ENCODE measurements at places on chromosomes 4 and X.

DNA sequence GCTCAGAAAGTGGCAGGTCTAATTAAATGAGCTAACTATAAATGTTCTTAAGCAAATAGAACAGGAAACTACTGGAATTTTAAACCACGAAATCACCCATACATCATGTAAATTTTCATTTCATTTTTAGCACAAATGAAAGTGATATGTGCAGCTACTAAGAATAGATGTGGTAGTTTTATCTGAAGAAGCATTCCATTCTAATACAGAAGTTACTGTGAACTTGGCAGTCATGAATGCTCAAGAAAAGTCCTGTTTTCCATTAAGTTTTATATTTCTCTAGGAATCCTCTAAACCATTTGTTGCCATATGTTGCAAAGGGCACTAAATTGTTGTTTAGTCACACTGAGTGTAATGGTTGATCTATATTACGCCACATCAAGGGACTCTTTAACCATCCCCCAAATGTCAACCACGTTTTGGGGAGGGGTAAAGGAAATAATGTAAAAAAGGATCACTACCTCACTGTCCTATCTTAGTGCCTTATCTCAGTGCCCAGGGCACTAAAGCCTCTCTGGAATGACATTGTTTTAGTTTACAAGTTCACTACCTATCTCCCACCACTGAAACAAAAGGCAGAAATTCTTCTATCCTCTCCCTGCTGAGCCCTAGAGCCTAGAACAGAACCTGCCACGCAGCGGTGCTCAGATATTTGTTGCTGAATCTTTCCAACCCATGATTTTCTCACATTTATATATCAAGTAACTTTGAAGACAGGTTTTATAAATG is 118.0 kb downstream of the SHISA3 start:
- DNase-seq = no peak

- DNase-seq = no peak
Measured at GRCh38 chrX:72105436-72105835, 26.3 kb downstream of the RTL5 start.

GRCh38 chr4:186581421-186581820 is 26.1 kb upstream of the MTNR1A start:
- DNase-seq = no peak

DNA sequence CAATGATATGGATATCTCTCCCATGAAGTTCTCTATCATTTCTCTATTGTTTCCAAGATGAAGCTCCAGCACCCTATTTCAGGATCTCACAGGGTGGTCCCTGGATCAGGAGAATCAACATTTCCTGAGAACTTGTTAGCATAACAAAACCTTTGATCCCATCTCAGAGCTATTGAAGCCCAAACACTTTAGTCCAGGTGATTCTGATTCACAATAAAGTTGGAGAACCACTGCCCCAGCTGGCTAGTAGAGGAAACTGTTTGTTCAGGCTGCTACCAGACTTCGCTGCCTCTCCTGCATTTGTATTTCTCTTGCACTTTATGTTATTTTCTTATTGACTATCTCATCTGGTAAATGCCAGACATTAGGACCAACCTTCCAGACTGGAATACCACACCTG is 65.4 kb downstream of the CEP44 start:
- DNase-seq = no peak

DNA sequence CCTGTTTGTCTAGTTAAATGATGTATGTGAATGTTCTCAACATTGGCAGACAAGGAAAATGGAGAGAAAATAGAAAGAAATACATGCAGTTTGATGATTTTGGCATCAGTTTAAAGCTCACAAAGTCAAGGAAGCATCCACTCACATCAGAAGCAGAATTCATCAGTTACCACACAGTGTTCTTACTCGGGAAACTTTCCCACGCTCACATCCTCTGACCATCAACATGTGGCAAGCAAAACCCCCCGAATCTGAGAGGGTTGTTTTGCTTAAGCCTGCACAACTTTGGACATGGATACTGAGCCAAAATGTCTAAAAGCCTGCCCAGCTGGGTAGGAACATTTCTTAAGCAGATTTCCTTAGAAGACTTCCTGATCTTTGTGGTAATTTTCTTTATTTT is 407.6 kb downstream of the ANKRD50 start:
- DNase-seq = no peak

DNA sequence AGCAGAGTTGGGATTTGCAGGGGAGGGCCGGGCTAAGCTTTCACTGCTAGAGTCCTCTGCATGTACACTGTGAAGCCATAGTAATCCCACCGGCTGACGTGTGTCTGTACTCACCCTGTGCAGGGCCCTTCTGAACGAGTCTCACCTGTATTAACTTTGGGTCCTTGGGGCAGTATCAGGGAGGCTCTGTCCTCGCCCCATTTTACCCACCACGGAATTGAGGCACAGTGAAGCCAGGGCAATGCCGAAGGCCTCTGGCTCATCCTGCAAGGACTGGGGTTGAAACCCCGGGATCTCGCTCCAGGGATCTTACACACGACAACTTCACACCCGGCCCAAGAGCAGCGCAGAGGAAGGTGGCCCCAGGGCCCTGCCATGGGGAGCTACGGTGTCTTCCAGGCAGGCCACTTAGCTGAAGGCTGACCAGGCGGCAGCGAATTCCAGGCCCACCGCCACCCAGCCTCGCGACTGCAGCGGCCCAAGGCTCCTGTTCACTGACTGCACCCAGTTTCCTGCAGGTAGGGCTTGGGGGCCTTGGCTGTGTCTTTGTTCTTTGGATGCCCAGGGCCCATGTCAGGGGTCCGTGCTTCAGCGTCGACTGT is 75.5 kb upstream of the ADRA2C start:
- no peak for DNase-seq

DNA sequence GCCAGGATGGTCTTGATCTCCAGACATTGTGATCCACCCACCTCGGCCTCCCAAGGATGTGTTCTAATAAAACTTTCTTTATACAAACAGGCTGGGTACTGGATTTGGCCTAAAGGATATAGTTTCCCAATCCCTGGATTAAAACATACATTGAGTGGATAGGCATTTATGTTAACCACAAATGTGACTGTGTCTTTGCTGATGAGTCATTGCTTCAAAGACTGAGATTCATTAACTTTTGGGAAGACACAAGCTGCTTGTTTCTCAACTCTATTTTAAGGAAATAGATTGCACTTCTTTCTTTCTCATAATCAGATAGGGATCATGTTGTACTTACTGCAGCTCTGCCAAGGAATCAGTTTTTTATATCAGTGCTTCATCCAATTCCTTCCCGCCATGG is 131.3 kb upstream of the AGA start:
- DNase-seq = no peak

DNA sequence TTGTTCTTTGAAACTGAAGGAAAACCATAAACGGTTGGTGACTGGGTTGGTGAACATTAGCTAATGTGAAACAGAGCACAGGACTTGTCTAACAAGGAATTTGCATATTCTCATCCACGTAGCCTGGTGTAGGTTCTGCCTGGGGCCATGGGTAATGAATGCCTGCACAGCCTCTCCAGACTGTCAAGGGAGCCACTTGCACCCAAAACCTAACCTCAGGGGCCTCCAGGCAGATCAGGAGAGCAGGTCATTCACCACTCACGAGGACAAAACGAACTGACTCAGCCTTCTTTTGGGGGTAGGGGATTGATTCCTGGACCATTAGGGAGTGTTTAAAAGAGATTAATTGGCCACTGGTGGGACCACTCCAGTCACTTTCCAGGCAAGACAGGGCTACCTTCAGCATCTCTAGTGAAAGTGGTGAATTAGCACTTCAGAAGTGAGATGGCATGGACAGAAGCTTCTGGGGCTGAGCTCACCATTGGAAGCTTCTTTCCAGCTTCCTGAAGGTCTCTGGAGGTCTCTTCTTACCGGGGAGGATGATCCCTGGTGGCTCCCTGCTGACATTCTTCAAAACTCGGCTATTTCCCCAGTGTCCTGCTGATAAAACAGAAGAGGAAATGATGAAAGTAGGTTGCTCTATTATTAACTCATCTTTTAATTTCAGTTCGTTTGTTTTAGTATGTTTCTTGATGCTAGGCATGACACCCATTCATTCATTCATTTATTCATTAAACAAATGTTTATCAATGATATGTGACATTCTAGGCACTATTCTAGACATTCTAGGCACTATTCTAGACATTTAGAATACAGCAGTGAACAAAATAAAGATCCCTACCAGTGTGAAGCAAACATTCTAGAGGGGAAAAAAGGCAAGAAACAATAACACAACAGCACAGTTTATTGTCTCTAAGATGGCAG is 104.5 kb upstream of the LNX1 start:
- no peak for DNase-seq

DNA sequence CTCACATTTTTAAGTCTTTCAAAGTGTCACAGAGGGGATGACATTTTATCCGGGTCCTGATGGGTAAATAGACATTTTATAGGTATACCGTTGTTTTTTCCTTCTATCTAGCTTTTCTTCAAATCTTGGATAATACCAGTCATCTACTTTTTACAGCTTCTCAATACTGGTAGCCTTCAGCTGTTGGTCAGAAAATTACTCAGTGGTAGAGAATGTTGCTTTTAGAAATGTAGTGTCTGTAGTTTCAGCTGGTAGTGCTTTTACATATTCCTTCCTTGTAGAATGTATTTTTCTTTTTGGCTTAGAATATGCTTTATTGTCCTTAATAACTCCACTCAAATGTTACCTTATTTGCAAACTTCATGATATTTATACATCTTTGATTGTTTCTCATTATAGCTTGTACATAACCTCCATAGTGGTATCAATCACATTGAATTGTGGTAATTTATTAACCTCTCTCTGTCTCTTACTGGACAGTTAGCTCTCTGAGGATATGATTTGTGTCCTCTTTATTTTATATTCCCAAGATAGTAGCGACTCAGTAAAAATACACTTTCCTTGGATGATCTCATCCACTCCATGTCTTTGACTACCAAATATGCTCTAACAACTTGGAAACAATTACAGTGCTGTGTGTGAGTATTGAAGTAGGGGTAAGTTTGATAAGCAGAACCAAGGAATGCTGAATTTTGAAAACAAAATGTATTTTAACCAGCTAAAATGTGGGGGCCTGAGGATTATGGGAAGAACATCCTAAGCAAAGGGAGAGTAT is 53.8 kb downstream of the RAP1GDS1 start:
- DNase-seq = no peak

GRCh38 chrX:56726605-56727004 is 2.4 kb upstream of the NBDY start:
- peak; percentile 6 for DNase-seq

GRCh38 chr4:8332891-8333331 is 63.4 kb downstream of the HTRA3 start:
- DNase-seq = no peak

GRCh38 chr4:3364199-3364598 is 71.4 kb downstream of the RGS12 start:
- no peak for DNase-seq

DNA sequence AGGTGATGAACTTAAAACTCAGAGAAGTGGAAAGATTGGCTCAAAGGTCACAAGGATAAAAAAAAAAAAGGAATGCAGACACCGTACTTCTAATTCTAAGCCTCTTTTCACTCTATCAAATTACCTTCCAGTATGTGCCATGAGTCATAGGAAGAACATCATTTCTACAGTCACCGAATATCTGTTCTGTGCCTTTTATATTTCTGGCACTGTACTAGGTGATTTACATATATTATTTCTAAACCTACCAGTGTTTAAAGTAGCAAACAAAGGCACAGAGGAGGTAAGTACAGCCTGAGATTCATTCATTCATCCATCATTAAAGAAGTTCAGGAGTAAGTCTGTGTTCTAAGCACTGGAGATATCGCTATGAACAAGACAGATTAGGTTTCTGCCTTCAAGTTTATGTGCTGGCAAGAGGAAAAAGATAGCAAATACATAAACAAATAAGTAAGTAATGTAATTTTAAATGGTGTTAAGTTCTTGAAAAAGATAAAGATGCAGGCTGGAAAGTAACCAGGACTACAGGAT is 65.3 kb downstream of the PALLD start:
- DNase-seq = no peak

GRCh38 chrX:43141885-43142284 is 363.9 kb upstream of the PPP1R2C start:
- no peak for DNase-seq

GRCh38 chrX:22534643-22535042 is 261.9 kb downstream of the CBLL2 start:
- DNase-seq = no peak

- no peak for DNase-seq
Measured at GRCh38 chr4:180695851-180696250, 1547.4 kb upstream of the TENM3 start.

DNA sequence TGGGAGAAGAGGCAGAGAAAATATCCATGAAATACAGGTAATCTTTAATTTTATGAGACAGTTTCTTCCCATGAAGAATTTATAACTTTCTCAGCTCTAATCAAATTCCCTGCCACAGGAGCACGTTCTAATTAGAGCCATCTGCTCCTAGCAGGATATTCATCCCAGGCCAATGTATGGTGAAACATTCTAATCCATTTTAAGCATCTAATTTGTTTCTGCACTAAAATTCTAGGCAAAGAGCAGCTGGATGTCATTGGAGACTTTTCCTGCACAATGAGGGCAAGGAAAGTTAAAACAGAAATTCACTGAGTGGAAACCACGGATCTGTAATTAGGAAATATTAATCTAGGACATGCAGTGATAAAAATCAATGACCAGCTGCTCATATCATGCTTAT is 107.7 kb upstream of the ZFP42 start:
- DNase-seq = no peak

DNA sequence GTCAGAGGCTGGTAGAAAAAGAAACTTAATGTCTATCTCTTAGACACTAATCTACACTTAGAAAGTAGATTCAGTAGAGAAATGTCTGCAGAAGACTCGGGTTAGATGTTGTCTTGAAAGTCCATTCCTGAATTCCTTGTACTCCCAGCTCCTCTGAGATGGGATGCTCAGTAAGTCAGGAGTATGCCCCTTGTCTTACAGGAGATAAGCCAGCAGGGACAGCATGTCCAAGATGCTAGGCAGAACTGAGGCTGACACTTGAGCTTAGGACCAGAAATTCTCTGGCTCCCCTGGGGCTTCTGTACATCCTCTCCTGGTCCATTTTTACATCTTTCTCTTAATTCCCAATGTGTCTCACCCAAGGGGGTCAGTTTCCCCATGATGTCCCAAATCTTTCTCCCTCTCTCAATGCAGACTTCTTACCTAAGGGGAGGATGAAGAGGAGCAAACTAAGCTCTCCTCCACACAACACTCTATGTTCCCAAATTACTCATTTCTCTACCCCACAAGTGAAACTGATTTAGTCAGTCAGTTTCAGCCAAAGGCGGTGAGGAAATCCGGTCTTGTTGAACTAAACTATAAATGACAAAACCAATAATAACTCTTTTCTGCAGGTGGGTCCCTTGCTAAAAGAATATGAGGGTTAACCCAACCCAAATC is 558.2 kb upstream of the DIPK2B start:
- no peak for DNase-seq

DNA sequence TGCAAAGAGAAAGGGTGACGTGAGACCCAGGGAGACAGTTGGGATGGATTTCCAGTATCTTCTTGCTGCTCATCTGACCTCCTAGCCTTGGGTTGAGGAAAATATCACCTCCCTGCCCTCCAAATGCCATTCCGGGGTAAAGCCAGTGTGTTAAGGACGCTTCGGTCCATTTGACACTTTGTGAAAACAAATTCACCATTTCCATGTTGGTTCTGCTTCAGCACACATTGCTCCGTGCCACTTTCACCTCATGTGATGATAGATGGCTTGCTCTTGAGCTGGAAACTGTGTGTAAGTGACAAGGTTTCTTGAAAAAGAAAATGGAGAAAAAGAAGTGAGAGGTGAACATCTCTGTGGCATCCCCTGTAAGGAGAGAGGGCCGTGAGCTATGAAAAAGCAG is 256.1 kb upstream of the PGRMC2 start:
- DNase-seq = no peak
